ENCODE measurements at places on chromosomes 12 and 14. TPM values are rescaled to one million over a fixed set of nuclear protein-coding genes. Genes with fewer than 3 reads are reported as not detected.

TSPAN19 gene
- total RNA-seq: 0.66 TPM

HPD gene
- total RNA-seq: 4.6 TPM

NXPH4 gene
- total RNA-seq: 0.16 TPM

MDM1 gene
- 14.1 TPM for total RNA-seq

ARPC3 gene
- 204 TPM for total RNA-seq

TMEM132D gene
- 0.13 TPM for total RNA-seq

POTEM gene
- total RNA-seq: not detected

SLC39A5 gene
- total RNA-seq: 5.1 TPM

FKBP11 gene
- total RNA-seq: 35.3 TPM

DLK1 gene
- not detected for total RNA-seq

PPP4R4 gene
- 0.47 TPM for total RNA-seq

DTX1 gene
- 4.9 TPM for total RNA-seq

ERO1A gene
- 40.5 TPM for total RNA-seq

OR11G2 gene
- total RNA-seq: not detected

CLEC6A gene
- total RNA-seq: not detected

AICDA gene
- not detected for total RNA-seq

SPRYD3 gene
- total RNA-seq: 72.3 TPM

PARP11 gene
- 13.1 TPM for total RNA-seq

ALX1 gene
- total RNA-seq: 1.6 TPM

AMIGO2 gene
- total RNA-seq: 8.7 TPM

FBXW8 gene
- total RNA-seq: 20.3 TPM

FGF6 gene
- total RNA-seq: not detected

IQSEC3 gene
- 1.4 TPM for total RNA-seq

ORAI1 gene
- total RNA-seq: 16.5 TPM

GALNT9 gene
- 20.7 TPM for total RNA-seq

CD27 gene
- 6.6 TPM for total RNA-seq

RESF1 gene
- total RNA-seq: 61.2 TPM

SYNDIG1L gene
- 0.13 TPM for total RNA-seq

RFLNA gene
- 0.76 TPM for total RNA-seq

CCDC197 gene
- not detected for total RNA-seq

FAM222A gene
- 3.7 TPM for total RNA-seq

DEGS2 gene
- total RNA-seq: 28.7 TPM

SGPP1 gene
- total RNA-seq: 20.9 TPM

PTPRR gene
- total RNA-seq: 0.50 TPM

MYBPC1 gene
- not detected for total RNA-seq

SLC6A12 gene
- 130 TPM for total RNA-seq

ATF1 gene
- total RNA-seq: 29.0 TPM

RPL10L gene
- total RNA-seq: not detected

HOXC12 gene
- total RNA-seq: not detected

ABCC9 gene
- total RNA-seq: 21.3 TPM

TAS2R42 gene
- total RNA-seq: not detected

MON2 gene
- 57.9 TPM for total RNA-seq

AMHR2 gene
- not detected for total RNA-seq

PIWIL1 gene
- total RNA-seq: 0.31 TPM

KCNH5 gene
- total RNA-seq: not detected

ITGB7 gene
- 14.5 TPM for total RNA-seq

All from kidney (tissue), 22 donors.